Stimulated activated CD4-positive, alpha-beta T cell treated with anti-CD3 and anti-CD28 coated beads, Interleukin-2, amount 100 ng/mL, for 24 hours (primary cell): ENCODE measurements at places on chromosomes 5 and 9.
A peak's percentile ranks its signal among the peaks of the same experiment; 100 is the strongest.

- no peak for DNase-seq
Observed at GRCh38 chr5:30937070-30937469, 256.4 kb upstream of the CDH6 start.

- no peak for DNase-seq
Observed at GRCh38 chr5:172659909-172660628, 19.0 kb downstream of the NEURL1B start.

GRCh38 chr5:79962575-79963222 is 28.4 kb downstream of the MTX3 start:
- DNase-seq, result peak; percentile 57

DNA sequence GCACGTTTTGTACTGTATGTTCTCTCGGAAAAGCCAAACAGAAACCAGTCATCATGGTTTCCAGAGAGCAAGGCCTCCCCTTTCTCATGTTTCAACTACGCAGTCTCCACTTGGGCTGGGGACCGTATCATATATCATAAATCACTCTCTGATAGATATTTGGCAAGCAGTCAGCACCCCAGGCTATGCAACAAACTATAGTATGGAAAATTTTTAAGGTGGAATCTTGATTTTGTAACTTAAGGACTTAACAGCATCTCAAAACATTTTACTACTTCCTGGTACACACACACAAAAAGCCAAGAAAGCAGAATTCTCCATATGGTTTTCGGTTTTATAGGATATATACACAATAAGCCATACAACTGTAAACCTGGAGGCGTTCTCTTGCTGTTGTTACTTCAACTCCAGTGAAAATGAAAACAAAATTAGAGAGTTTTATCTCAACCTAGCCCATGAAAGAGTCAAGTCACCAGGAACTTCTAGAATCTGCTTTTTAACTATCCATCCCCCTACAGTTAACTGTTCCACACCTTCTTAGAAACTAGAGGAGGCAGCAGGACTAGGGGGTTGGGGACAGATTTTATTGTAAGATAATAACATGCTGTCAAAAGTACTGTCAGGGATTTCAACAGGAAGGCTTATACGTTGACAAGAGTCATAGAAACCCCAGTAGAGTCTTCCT is 283.4 kb downstream of the NFIB start:
- no peak for DNase-seq

- DNase-seq, result no peak
Observed at GRCh38 chr9:110427497-110428104, 89.9 kb upstream of the TXNDC8 start.

GRCh38 chr5:59098743-59099142 is 515.9 kb downstream of the RAB3C start:
- DNase-seq, result no peak

- no peak for DNase-seq
Observed at GRCh38 chr5:125595095-125595494, 828.1 kb upstream of the GRAMD2B start.

GRCh38 chr5:32975656-32976375 is 264.7 kb downstream of the NPR3 start:
- DNase-seq, result no peak

GRCh38 chr9:134604834-134605233 is 36.8 kb upstream of the COL5A1 start:
- no peak for DNase-seq

- DNase-seq, result no peak
Observed at GRCh38 chr9:76181781-76182180, 212.4 kb downstream of the RFK start.

GRCh38 chr9:21434202-21435014 is 5.8 kb upstream of the IFNA1 start:
- DNase-seq, result peak; percentile 45
